ENCODE measurements at places on chromosomes 1 and 21.

- no peak for DNase-seq
Observed at GRCh38 chr1:220378571-220379302, 106.5 kb upstream of the RAB3GAP2 start.

- DNase-seq = peak; percentile 13
Observed at GRCh38 chr1:64881281-64881680, 85.1 kb downstream of the JAK1 start.

GRCh38 chr1:203142684-203143408, 15.3 kb downstream of the ADORA1 start:
- DNase-seq = no peak

- DNase-seq = no peak
Observed at GRCh38 chr1:84996846-84997666, at the start of gene MCOLN2. Gene MCOLN2 (minus strand): TSS chr1:84997113. CDS start chr1:84996872, 241 bp downstream.

- DNase-seq = no peak
Observed at GRCh38 chr1:9038881-9039760, 12.9 kb upstream of the SLC2A7 start.

GRCh38 chr1:193094112-193094511, 11.1 kb downstream of the GLRX2 start:
- no peak for DNase-seq

DNA sequence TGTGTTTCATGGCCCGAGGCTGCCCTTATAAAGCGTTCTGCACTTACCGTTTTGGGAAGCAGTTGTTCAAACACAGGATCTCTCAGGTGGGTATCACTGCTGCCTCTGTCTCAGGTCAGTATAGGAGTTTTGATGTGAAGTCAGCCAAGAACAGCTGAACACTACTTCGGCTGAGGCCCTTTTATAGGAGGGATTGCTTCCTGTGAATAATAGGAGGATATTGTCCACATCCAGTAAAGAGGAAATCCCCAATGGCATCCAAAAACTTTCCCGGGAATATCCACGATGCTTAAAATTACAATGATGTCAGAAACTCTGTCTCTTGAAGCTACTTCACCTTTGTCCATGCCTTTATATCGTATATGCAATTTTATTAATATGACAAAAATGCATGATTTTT, at the start of gene SELE:
TSS of gene SELE (minus strand) at position 156 of the 400 bp plus-strand sequence. CDS start 467 bp downstream, outside the sequence.
- no peak for DNase-seq

DNA sequence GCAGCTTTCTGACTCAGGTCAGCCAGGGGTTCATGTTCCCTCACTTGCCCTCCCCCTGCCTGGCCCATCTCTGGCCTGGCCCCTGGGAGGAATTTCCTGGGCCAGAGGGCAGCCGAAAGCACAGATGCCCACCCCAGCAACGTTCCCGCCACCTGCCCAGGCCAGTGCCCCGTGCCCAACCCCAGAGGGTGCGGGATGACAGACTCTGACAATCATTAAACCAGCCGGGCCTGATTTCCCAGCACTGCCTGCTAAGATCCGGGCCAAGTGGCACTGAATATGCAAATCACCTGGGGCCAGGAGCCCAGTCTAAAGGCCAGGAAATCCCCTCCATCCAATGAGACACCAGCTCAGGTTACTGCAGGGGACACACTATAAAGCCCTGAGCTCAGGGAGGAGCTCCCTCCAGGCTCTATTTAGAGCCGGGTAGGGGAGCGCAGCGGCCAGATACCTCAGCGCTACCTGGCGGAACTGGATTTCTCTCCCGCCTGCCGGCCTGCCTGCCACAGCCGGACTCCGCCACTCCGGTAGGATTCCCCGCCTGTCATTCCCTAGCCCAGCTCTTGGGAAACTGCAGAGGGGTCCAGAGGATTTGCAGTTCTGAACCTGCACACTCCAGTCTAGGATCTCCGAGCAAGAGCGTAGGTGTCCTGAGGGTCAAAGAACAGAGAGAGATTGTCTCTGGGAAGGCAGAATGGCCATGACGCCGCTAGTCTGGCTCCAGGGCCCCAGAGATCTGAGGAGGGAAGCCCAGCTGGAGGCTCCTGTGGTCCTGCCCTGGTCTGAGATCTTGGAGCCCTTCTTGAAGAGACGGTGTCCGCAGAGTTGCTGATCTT, at the start of gene ELF3:
TSS of gene ELF3 (plus strand) at position 408 of the 836 bp plus-strand sequence. CDS start 550 bp downstream, outside the sequence.
- DNase-seq = no peak

DNA sequence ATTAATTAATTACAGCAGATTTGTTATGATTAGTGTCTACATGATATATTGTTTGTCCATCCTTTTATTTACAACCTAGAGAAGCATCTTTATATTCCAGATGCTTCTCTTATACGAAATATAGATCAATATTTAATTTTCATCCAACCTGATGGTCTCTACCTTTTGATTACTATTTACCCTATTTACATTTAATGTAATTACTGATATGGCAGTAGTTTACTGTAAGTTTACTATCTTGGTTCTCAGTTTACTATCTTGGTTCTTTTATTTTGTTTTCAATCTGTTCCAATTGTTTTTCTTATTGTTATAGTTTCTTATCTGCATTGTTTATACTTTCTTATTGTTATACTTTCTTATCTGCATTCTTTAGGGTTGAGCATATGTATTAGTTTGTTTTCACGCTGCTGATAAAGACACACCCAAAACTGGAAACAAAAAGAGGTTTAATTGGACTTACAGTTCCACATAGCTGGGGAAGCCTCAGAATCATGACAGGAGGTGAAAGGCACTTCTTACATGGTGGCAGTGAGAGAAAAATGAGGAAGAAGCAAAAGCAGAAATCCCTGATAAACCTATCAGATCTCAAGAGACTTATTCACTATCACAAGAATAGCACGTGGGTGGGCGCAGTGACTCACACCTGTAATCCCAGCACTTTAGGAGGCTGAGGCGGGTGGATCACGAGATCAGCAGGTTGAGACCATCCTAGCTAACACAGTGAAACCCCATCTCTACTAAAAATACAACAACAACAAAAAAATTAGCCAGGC, 28.9 kb downstream of the FAF1 start:
- no peak for DNase-seq
